ENCODE measurements at places on chromosomes 5 and 9. TPM values are rescaled to one million over a fixed set of nuclear protein-coding genes. Genes with fewer than 3 reads are reported as not detected.

DNA sequence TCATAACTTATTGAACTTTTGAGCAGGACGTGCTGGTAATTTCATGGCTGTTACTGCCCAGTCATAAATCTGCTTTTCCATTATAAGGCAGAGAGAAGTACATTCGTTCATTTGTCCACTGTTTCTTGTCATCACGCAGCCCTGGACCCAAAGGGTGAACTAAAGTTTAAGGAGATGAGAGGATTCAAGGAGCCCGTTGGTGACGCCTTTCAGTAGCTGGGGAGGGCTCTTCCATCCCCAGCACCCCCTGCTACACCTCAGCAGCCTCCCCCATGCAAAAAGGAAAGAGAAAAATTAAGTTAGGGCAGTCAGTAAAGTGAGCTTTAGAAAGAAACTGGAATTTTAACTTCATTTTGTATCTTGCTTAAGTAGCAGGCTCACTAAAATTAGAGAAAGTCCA, 2.9 kb downstream of the FOXE1 start:
- no peak for DNase-seq

DNA sequence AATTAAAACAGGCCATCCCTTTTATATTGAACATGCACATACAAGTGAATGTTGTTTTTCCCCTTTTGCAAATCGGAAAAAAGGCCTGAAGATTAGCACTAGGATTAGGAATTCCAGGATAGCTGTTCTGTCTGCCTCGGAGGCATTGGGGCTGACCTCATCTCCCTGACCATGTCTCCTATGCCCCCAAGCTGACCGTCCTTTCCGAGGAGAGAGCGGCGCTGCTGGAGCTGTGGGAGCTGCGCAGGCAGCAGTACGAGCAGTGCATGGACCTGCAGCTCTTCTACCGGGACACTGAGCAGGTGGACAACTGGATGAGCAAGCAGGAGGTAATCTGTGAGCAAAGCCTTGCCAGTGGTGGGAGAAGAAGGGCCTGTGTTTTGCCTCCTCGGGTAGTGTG, 28.3 kb downstream of the SPTAN1 start:
- no peak for DNase-seq

GRCh38 chr9:112322701-112323377, 10.6 kb downstream of the PTBP3 start:
- DNase-seq, result no peak

The SPINK6 gene
- total RNA-seq, result not detected
